Colonic mucosa (tissue), 4 donors: ENCODE measurements at places on chromosomes 7 and 10. TPM values are rescaled to one million over a fixed set of nuclear protein-coding genes. Genes with fewer than 3 reads are reported as not detected.

- DNase-seq: no peak
Observed at GRCh38 chr10:100509241-100509840, 10.3 kb downstream of the SEC31B start.

DNA sequence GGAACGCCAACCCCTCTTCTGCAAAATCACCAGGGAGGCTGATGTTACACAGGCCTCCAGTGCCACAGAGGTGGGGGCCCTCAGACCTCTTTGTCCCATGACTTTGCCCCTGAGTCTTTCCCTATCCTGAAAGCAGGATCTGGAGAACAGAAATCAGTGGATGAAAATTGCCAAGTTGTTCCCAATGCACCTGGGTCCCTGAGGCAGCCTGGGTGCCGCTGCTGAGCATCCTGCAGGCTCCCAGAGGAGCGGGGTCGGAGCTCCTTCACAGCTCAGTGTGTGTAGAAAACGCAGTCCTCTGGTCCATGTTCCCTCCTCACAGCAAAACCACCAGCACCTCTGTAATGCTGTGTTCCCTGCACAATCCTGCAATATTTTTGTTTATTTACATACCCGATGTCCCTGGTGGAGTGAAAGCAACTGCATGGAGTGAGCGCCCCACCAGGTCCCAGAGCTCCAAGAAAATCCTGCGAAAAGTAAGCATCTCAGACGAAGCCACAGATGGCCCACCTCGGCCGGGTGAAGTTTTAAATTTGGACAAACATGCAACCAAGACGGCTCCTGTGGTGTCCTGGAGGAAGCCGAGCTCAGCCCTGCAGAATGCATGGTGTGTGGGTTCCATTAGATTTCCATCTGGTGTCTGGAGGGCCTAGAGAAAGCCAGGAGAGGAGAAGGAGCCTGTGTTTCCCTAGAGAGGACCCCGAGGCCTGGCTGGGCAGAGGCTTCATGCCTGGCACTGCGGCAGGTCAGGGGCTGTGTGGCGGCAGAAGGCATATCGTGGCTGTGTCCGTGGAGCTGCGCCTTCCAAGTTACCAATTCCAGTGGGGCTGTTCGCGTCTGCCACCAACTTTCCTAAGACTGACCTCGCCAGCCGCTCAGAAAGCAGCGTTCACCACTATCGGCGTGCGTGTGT lies 235.2 kb downstream of the WDR37 start:
- DNase-seq: no peak

DNA sequence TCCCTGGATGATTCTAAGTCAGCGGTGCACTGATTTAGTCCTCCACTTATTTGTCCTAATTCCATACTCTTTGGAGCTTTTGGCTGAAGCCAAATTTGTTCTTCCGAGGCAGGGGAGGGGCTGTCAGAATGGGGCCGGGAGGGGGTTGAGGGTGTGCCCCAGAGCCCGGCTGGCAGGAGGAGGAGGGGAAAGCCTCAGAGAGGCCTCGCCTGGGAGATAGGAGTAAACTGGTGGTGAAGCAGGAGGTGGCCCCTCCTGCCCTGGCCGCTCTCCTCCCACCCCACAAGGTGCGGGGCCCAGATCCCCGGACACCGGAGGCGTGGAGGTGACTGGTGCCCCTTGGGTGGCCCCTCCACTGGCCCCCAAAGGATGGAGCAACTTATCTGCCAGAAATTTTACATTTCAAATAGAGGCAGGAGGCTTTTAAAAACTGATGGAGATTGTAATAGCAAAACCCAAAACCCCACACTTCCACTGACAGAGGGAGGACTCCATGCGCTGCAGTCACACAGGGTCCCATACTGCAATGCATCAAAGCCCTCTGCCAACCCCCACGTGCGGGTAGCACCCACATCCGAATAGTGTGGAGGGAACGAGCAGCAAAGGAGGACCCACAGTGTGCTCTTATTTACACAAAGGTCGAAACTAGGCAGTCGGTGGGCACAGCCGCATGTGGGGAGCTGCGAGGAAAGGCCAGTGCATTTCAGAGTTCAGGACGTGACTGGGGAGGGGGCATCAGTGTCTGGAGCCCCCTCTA lies 61.9 kb downstream of the CAMK2B start:
- DNase-seq: no peak

GRCh38 chr10:103645141-103646054 lies 151.9 kb downstream of the NEURL1 start:
- DNase-seq: no peak

- no peak for DNase-seq
Observed at GRCh38 chr10:29240986-29241660, 47.7 kb upstream of the LYZL1 start.

RET gene
- 3.3 TPM for total RNA-seq

OAT gene
- 113 TPM for total RNA-seq
